Stimulated activated CD4-positive, alpha-beta T cell treated with anti-CD3 and anti-CD28 coated beads, Interleukin-12 subunit alpha, Interleukin-12 subunit beta, amount 100 ng/mL, for 24 hours (primary cell): ENCODE measurements at places on chromosomes 3 and 15.

DNA sequence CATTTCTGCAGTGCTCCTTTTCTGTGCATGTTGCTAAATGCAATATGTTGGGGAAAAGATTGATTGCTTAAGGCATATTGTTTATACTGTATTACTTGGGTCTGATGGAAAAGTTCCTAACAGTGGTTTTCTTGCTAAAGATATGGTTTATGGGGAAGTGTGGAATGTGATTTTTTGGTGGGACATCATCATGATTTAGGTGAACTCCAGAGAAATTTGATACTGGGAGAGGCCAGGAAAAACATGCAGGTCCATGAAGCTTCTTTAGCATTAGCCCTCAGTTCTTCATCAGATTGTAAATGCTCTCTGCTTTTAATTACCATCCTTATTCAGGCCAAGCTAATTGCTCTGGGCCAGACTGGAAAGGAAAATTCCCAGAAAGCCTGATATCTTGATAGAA lies 147.5 kb downstream of the LRTM1 start:
- DNase-seq: no peak

GRCh38 chr3:140395134-140396075 lies 282.5 kb upstream of the TRIM42 start:
- no peak for DNase-seq

DNA sequence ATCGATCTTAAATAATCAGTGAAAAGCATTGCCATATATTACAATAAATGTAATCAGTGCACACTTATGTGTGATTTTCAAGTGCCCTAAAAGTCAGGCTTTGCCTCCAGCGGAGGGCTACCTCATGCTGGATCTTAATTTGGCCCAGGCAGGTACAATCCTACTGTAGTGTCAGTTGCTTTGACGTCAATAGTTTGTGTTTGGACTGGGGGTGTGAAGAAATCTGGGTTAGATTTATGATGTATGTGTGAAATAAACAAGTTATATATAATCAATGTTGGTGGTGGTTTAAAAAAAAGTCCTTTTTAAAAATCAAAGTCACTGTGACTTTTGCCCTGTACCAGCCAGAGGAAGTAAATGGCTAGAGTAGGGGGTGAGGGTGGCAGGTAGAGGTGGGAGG lies 14.0 kb upstream of the RASGRP1 start:
- no peak for DNase-seq

DNA sequence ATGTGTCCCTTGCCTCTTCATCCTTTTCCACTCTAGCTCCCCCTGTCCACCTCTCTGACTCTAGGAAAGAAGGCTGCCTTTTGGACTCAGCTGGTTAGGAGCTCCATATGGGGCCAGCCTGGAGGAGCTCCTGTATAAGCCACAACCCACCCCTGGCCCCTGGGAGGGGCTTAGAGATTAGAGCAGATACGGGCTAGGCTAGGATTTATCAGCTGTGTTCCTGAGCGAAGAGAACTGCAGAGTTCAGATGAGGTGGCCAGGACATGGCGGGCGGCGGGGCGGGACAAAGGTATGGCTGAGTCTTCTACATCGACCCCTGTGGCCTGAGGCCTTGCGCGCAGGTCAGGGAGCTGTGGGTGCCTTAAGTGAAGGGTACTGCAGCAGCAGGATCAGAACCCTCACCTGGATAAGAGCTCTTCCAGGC lies 7.9 kb downstream of the NBEAL2 start:
- no peak for DNase-seq

DNA sequence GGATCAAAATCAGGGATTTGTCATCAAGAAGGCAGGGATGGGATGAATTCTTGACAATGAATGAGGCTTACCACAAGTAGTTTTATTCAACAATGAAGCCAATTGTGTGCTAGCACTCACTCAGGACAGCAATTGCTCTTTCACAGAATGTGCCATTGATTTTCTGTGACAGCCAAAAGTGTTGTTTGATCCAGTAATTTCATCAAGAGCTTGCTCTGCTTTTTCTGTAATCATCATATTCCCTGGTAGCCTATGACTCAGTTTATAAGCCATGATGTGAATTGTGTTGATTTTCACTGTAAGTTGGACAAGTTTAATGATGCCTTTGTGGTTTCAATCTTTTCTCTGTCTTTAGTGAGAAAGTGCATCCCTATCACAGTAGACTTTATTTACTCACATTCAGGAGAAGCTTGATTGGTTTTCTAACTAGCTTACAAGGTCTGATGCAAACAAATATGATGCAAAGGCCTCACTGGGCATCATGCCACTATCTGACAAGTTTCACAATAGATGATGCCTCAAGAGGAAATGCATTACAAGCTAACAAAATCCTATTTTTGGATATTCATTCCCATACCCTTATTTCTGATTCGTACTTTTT lies 13.6 kb upstream of the CSRNP1 start:
- no peak for DNase-seq

GRCh38 chr15:68279779-68280753 lies 2.5 kb downstream of the FEM1B start:
- no peak for DNase-seq

- DNase-seq: no peak
Measured at GRCh38 chr3:151003029-151003767, 30.7 kb upstream of the CLRN1 start.

- DNase-seq: no peak
Measured at GRCh38 chr3:164940745-164941144, 137.6 kb downstream of the SI start.

DNA sequence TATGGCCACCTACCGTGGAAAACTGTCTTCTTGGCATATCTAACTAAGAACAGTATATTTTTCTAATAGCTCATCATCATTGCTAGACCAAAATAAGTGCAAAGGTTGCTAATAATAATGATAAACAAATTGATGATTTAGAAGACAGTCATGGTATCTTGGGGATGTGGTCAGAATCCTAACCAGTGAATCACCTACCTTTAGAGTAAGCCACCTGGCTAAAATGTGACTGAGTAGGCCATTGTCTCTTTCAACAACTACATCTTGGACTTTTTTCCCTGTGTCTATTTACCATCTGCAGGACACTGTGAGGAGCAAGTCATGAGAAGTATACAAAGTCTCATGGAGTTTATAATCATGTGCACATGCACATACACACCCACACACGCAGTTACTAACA lies 273.5 kb upstream of the SEMA6D start:
- DNase-seq: no peak

- no peak for DNase-seq
Measured at GRCh38 chr3:17013050-17013449, 128.3 kb downstream of the PLCL2 start.

DNA sequence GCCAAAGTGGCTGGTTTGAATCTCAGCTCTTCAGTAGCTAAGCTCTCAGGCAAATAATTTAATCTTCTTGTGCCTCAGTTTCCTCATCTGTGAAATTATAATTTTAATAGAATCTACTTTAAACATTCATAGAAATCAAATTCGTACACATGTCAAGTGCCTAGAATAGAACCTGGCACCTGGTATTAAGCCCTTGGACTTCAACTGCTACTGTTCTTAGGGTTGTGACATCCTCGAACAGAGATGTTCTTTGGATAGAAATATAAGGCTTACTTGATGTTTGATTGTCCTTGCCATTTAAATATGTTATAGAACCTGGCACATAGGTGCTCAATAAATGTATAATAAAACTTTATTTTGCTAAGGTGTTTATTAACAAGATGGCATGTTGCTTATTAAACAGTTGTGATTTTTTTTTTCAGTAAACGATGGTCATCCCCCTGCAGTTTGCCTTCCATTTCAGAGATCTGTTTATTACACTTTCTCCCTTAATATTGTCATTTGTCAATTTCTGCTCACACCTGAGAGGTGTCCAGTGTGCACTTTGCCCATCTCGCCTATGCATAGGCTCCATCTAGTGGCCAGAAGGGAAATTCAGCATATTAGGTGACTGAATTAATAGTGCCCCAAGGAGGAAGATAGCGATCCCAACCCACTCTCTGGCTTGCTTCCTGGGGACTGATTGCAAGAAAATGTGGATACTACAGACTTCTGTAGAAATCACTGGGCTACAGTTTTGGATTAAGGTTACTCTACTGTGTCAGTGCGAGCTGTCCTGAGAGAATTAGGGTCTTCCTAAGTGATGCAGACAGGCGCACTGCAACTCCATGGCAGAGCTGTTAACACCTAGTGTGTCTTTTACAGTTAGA lies 10.7 kb downstream of the IGF1R start:
- no peak for DNase-seq

- DNase-seq: no peak
Measured at GRCh38 chr3:59764171-59764570, 714.3 kb upstream of the CFAP20DC start.

DNA sequence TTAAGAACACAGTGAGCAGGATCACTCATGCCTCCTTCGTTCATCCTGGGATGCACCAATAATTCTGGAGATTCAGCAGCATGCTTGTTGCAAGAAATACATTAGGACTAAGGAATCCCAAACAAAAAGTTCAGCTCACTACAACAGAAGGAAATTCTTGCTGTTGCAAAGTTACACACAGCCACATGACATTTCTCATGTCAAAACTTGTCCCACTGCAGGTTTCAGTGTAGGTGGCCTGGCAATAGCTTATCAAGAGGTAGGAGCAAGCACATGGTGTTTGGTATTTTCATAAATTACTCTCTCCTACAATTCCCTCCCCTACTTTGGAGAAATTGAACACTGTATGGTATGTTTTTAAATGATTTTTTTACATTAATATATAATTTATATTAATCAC lies 399.6 kb upstream of the EPHA3 start:
- no peak for DNase-seq

- no peak for DNase-seq
Measured at GRCh38 chr15:77493324-77493907, 72.7 kb downstream of the HMG20A start.

DNA sequence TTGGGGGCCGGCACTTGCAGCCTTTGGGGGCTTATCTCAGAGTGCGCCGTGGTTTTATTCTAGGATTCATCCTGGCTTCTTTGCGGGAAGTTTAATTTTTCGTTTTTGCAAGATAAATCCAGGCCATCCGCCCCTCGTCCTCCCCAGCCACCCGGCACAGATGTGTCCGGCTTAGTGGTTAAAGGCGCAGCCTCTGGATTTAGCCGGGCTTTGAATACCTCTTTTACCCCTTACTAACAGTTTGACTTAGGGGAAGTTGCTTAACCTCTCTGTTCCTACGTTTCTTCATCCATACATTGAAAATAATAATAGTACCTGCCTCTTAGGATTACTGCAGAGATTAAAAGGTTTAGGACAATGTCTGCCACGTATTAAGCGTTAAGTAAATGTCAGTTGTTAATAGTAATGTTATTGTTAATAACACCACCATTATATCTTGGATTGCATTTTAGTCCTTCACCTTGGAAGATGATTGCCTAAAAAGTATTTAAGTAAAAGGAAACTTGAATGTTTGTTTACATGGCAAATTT lies 714 bp downstream of the ECT2 start:
- no peak for DNase-seq

- DNase-seq: no peak
Measured at GRCh38 chr15:64444836-64445235, 15.5 kb upstream of the ZNF609 start.

GRCh38 chr3:192727032-192727847 lies at the start of gene FGF12:
FGF12 (minus strand) TSS chr3:192727541.
- no peak for DNase-seq

- DNase-seq: no peak
Measured at GRCh38 chr15:38130205-38130567, 122.5 kb upstream of the SPRED1 start.

DNA sequence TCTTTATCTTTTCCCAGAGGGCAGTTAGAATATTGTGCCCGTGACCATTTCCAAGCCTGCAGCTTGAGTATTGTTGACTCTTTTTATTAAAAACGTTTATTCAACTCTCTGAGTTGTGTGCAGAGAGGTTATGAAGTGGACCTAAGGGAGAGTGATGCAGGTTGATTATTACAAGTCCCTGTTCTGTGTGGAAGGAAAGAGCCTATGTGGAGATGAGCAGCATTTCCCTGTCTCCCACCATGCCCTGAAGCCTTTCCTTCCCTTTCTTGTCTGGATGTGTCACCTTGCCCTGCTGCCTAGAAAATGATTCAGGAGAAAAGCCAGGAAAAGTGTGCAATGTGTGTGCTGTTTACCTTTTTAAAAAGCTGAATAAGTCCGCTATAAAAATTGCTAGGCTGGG lies 19.4 kb downstream of the ZPLD1 start:
- DNase-seq: no peak

- DNase-seq: no peak
Measured at GRCh38 chr15:96346409-96346970, 16.0 kb downstream of the NR2F2 start.

DNA sequence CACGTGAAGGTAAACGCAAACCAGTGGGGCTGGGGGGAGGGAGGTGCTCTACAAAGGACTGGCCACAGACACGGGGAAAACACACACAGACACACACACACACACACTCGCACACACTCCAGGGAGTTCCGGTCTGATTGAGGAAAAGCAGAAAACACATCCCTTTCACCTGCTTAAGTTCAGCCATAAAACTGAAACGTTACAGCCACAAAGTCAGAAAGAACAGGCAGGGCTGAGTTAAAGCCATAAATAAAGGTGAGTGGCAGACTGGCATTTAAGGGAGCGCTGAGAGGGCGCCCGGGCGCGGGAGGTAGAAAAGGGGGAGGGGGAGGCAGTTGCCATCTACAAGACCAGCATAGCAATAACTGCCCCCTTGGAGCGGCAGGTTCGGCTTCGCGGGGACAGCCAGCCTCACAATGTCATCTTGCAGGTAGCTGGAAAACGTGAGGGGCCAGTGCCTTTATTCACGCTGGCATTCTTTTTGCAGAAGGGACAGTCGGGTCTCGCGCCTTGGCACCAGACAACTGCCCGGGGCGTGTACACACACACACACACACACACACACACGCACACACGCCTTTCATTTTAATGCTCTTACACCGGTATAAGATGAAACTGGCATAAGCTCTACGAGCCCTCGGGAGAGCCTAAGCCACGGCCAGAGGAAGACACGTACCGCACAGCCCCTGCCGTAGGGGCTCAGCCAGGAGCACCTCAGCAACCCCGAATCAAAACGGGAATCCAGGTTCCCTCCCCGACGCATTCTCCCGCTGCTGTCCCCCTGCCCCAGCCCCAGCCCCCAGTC lies 866 bp downstream of the TNIK start:
- no peak for DNase-seq

GRCh38 chr15:65368302-65369211 lies 9.2 kb downstream of the IGDCC3 start:
- DNase-seq: no peak

DNA sequence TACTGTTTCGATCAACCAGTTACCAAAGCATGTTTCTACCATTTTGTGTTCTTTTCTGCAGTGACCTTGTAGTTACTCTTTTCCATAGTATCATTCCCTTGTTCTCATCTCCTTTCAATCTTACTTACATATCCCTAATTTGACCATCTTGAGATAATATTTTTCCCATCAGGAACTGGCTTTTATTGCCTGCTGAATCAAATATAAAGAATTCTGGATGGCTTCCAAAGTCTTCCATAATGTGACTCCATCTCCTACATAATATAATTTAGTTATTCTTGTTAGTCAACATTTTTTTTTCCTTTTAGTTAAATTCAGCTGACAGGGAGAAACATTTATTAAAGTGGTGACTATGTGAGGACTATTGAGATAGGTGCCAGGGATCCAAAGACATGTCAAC lies 7.0 kb downstream of the USP8 start:
- DNase-seq: no peak

DNA sequence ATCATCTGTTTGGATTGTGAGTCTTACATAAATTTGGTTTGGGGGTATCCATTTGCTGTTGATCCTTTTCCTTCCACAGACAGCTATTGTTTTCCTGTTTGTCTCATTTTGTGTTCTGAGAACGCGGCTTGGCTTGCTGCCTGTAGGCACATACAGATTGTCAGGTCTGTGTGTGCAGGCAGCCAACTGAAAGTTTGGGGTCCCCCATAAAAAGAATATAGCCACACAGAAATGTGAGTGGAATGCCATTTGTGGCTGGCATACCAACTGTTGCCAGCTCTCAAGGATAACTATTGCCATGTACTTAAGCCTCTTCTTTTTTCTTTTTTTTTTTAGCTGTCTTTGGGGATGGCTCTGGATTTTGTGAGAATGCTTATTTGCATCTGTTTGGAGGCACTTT lies 1308.0 kb downstream of the ROBO1 start:
- no peak for DNase-seq
